GM13977 (cell line): ENCODE measurements at places on chromosomes 2 and 18.

- no peak for DNase-seq
Observed at GRCh38 chr18:68083776-68084175, 567.3 kb upstream of the DSEL start.

DNA sequence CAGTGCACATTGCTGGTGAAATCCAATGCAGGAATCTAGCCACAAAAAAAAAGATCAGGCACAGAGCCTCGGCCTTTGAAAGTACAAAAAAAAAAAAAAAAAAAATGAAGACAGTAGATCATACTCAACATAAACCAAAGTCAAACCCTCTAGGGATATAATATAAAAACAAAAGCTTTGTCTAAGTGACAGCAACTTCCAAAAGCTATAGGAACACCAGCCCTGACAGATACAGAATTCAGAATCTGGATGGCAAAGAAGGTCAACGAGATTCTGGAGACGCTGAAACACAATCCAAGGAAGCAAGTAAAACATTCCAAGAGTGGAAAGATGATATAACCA, 54.0 kb upstream of the SCN1A start:
- no peak for DNase-seq

GRCh38 chr18:10705291-10705690, 179.5 kb downstream of the NAPG start:
- no peak for DNase-seq

DNA sequence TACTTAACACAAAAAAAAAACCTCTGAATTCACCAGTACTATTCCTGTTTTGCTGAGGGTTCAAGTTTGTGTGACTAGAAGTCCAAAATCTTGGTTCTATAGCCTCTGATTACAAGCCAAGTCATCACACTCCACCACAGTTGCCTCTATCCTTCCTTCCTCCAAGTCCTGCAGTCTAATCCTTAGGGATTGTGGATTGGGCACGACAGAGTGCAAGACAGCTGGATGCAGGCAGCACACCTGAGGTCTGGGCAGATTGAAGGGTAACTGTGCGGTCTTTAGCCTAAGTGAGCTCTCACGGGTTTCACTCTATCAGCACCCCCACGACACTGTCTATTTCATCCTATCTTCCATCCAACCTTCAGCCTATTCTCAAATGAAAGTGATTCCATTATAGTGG, 299.4 kb upstream of the ID2 start:
- DNase-seq: no peak

DNA sequence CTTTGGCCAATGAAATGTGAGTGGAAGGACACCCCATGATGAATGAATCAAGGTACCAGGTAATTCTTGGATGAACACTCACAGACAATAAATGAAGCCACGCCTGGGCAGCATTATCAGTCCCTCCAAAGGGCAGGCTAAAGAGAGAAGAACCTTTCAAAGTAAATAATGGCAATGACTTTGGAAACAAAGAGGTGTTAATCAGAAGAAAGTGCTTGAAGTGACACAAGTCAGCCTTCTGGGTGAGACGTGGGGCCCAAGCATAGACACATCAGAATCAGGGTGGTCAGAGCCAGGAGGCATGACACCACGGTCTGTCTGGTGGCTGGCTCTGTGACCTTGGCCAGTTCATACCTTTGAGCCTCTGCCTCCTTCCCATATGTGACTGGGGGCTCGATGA, 103.3 kb downstream of the POLR1A start:
- DNase-seq: no peak

GRCh38 chr2:102120261-102120660, 22.3 kb upstream of the IL1R1 start:
- DNase-seq: no peak

DNA sequence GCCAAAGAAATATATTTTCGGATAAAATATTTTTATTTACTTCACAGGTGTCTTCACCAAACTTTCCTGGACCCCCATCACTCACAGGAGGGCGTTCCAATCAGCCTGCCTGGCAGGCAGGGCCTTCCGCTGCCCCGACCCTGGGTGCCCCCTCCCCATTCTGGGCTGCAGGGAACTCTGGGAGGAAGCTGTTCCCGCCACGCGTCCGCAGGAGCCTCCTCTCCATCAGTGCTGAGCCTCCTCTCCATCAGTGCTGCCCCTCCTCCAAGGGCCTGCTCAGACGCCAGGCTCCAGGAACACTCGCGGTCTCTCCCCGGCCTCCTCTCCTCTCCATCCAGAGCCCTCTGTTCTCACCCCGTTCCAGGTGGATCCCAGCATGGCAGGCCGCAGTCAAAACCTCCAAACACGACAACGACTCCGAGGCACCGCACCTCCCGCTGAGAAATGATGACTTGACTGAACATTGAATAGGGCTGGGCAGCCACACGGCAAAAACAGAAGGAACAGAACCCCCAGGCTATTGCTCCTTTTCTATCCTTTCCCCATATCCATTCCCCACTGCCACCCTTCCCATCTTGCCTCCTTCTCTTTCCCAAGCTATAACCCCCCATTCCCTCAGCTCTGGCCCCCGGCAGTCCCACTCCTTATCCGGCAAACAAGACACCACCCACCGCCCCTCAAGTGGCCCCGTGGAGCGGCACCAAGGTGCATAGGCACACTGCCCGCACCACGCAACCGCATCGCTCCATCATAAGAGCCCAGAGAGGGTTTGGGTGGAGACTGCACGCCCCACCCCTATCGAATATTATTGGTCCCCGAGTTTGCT, 268.6 kb upstream of the RAB6C start:
- DNase-seq: no peak

DNA sequence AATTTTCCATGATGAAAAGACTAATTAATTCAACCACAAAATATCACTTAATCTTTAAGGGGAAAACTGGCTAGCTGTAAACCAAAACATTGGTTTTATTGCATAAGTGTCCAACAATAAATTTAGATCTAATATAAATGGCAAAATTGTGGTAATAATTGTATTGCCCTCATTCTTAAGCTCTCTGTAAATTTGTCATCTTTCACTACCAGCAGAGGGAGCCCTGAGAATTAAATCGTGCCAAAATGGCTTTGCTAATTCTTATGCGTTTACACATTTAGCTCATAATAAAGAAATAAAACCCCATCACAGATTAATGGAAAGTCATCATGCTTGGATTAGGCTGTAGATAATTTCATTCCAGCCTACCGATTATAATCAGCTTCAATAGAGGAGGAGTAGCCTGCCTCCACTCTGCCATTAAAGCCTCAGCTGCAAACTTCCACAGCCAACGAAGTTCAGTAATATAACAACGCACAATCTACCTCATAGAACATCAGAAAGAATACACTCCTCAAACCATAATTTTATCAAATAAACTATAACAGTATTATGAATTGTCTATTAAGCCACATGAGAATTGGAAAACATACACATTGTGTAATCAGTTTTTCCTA, 70.0 kb upstream of the ATP5MC3 start:
- DNase-seq: peak; percentile 35

DNA sequence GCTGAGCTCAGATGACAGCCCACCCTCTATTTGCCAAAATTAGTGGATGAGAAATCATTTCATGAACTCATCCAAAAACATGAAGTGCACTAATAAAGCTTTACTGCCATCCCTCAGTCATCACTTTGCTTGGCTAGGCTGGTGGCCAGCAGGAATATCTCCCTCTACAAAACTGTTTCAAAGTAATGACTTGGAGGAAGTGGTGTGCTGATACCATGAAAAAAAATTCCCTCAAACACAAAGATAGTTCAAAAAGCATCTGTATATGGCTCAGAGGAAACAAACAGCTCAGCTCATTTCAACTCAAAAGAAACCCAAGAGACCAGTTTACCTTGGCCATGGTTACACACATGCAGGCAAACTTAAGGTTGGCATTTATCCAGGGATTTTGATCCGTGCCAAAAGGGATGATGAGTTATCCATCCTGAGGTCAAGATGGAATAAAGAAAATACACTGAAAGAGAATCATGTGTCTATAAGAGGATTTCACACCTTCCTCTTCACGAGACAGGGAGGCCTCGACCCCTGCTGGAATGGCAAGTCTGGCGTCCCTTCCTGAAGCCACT, 18.4 kb upstream of the WIPF1 start:
- DNase-seq: no peak

DNA sequence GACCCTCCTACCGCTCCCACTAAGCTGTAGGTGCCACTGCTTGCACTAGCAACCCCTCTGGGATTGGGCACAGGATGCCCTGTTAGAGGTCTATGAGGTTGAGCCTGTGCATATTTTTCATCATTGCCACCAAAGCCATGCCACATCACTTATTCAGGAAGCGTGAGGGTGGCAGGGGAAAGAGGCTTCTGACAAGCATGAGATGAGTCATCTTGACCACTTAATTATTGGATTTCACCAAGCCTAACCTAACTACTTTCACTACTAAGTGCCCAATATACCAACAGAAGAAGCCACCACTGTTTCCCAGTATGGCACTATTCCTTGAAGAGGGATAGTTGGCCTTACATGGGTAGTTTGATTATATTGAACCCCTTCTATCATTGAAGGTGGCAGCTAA, 181.3 kb upstream of the EPHA4 start:
- DNase-seq: no peak

- DNase-seq: no peak
Observed at GRCh38 chr2:64655873-64656272, 2.2 kb upstream of the SERTAD2 start.

DNA sequence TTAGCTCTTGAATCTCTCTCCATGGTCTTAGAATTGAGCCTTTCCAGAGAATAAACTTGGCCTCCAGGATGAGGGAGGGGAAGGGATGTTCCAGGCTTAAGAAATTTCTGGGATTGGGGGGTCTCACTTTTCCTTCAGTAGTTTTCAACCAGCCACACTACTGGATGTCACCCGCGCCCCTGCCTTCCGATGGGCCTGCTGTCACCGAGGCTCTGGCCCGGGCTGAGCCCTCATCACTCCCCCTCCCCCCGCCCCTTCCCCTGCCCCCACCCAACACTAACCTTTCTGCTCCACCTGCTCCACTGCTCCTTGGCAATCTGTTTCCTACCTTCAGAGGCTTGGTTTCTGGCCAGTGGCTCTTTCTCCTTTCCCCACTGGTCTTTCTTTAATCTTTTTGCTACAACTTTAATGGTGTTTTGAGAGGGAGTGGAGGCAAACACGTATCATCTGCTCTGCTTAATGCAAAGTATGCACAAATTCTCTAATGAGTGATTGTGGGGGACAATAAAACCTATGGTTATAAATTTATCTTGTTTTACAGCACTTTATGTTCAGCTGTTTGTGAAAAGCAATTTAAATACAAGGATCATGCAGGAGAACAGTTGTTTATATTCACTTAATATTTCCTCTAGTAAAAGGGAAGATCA, 155.1 kb downstream of the WDSUB1 start:
- no peak for DNase-seq

DNA sequence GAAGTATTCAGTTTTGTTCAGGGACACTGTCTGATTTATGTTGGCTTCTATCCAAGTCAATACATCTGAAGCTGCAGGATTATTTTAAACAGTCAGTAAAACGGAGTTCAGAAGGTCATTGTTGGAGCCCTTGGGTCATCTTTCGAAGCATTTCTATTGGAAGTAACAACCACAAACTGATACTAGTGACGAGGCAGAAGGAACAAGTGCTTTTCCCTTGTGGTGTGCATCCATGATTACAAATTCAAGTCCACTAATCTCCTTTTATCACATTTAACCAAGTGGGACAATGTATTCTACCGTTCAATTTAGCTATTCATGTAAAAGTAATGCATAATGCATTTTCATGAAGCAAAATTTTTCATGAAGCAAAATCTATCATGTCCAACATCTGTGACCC, 76.9 kb downstream of the CD226 start:
- DNase-seq: no peak

DNA sequence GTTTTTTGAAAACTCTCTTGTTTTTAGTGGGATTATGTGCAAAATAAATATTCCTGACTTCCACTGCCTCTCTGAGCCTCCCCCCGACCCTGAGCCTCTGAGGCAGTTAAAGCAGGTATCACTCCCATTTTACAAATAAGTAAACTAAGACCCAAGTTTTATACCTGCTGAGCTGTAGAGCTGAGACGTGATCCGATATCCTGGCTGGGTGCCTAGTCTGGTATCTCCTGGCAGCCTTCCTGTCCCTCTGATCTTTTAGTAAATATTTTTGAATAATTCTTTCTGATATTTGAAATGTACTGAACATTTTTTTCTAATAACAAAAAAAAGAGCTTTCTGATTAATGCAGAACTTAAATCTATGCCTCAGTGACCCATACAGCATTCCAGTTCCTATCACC, 108.3 kb upstream of the NOSTRIN start:
- no peak for DNase-seq

DNA sequence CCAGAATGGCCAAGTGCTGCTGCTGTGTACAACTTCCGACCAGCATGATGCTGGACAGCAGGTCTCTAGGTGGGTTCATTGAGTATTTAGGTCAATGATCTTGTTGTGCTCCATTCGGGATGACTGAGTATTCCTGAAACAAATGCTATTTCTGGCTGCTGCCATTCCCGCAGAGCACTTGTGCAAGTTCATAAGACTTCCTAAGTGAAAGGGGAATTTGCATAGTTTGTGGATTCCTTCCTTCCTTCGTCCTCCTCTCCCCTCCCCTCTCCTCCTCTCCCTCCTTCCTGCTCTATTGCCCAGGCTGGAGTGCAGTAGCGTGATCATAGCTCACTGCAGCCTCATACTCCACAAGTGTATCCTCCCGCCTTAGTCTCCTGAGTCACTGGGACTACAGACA, 40.4 kb downstream of the LDLRAD4 start:
- DNase-seq: no peak

- DNase-seq: no peak
Observed at GRCh38 chr2:46389417-46389916, 89.9 kb upstream of the TMEM247 start.

DNA sequence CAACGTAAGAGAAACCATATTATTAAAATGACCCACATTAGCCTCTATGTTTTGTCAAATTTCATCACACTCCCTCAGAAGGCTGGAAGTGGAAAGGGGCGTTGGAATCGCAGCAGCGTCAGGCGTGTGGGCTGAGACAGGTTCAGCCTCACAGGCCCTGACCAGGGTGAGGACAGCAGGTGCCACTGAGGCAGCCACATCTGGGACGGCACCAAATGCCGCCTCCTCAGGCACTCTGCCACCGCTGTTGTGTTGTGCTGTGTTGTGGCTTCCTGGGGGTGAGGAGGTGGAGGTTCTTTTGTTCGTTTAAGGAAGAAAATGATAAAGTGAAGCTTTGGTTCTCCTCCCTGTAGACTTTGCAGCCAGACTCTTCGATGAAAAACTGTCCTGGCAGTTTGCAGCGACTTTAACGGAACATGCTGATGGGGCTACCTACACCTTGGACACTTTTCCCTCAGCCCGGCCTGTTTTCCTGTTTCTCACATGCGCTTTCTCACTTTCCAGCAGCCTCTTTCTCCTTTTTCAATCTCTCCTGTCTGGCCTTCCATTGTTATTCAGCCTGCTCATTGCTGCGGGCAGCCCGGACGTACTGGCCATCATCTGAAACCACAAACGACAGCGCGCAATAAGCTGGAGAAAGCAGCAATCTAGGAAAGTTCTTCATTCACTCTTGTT, 44.9 kb upstream of the SALL3 start:
- DNase-seq: no peak

DNA sequence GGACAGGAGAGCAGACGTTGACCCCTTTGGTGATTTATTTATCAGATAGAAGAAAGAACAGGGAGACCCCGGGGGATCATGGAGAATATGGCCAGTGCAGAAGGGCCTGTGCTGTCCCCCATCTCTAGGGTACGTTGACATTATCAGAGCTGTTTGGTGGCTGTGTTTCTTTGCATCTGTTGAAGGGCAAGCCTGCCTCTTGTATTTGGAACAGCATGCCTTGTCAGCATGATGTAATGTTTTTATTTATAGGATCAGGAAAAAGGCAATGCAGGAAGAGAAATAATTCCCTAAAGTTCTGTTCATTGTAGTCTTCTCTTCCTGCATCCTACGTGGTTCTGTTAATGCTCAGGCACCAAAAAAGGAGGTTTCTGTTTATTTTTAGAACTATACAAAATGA, 49.8 kb upstream of the CABYR start:
- DNase-seq: no peak
